ENCODE measurements at places on chromosomes 7 and 10.

- no peak for DNase-seq
Measured at GRCh38 chr10:89923661-89924060, 222.3 kb downstream of the KIF20B start.

DNA sequence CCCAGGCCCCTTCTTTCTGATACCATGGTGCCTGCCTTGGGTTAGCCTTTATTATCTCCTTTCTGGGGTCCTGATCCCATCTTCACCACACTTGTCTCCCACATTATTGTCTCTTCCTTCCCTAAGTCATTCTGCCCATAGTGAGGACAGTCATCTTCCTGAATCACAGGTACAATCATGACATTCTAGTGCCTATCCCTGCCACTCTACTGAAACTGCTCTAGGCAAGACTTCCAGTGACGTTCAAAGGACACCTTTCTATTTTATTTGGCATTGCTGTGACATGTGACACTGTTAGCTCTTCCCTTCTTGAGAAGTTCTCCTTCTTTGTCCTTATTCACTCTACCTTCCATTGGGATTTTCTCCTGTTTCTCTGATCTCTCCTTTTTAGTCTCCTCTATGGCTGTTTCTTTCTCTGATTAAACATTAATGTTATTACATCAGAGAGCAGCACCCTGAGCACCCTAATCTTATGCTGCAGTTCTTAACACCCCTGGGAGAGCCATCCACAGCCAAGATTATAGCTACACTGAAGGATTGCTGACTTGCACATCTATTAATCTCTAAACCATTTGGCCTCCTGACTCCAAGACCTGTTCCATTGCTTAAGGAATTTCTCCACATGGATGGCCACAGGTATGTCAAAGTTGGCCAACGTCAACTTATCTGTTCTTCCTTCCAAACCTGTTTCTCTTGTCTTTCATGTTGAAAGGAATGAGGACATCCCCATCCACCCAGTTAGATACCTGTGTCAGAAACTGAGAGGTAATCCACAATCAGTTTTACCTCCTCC lies 10.9 kb downstream of the MACC1 start:
- DNase-seq, result no peak

DNA sequence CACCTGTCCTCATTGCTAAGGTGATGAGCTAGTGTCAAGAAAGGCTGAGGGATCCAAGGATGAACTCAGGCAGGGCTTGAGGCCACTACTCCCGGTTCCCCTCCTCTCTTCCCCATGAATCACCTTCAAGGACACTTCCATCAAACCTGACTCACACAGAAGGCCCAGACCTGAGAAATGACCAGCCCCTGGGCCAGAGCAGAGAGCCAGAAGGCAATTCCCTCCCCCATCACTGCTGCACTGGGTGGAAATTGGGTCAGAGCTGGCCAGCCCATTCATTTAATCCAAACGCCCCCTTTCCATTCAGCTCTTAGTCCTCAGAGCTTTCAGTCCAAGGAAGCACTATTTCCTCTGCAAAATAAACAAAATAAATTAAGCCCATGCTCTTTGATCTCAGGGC lies 182.0 kb downstream of the KCNMA1 start:
- DNase-seq, result no peak

- DNase-seq, result no peak
Measured at GRCh38 chr7:6020371-6021286, 10.5 kb upstream of the ANKRD61 start.

- DNase-seq, result no peak
Measured at GRCh38 chr10:71134732-71135211, 77.6 kb upstream of the UNC5B start.

- DNase-seq, result no peak
Measured at GRCh38 chr10:76990561-76990960, 647.0 kb downstream of the KCNMA1 start.

DNA sequence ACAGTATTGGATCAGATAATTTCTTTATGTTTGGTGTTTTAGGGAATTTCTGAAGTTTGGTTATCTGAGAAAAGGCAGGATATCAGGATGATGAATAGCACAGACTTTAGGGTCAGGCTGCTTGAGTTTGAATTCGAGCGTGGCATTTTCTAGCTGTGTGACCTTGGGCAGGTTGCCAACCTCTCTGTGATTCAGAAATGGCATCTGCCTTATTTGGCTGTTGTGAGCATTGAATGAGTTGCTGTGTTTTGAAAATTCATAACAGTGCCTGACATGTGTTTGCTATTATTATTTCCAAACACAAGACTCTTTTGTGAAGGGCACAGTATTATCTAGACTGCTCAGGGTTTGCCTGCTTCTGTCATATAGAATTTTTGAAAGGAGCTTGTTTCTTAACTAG lies 66.9 kb downstream of the NXPH1 start:
- no peak for DNase-seq

DNA sequence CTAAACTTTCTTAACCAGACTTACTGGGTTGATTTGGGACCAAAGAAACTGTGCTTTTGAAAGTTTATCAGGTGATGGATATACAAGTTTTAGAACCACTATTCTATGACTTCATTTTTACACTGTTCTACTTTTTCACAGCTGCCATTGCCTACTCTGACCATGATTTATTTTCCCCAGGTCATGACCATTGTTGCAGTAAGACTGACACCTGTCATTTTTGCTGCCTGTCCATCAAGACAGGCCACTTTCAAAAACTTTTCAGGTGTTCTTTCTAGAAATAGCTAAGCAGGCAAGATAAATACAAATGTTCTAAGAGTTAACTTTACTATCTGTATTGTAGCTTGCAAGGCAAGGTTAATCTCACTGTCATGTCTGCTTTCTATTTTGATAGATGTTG lies 147.9 kb upstream of the SEMA3C start:
- DNase-seq, result no peak

DNA sequence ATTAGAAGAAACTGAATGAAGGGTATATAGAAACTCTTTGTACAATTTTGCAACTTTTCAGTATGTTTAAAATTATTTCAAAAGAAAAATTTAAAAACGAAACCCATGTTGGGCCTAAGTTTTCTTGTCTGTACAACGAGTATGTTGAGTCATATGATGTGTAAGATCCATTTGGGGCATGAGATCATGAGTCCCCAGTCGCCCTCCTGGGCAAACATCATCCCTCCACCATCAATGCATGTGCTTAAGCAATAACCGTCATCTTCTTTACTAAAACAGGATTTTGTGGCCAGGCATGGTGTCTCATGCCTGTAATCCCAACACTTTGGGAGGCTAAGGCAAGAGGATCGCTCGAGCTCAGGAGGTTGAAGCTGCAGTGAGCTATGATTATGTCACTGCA lies 54.2 kb upstream of the CDCA7L start:
- DNase-seq, result no peak

DNA sequence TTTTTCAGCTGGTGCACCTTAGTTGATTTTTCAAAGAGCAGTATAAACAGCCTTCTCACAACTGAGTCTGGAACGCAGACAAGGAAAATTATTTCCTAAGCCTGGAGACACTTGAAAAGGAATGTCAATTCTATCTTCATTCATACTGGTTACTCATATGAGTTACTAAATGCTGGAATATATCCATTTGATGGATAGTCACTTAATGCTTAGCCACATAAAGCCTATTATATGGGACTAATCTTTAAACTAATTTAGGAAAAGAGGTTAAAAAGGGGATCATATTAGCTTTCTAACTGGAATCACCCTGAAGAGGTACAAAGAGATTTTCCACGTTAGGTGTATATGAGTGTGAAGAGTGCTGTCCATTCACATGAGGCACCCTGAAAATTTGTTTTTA lies 1.7 kb upstream of the HOXA4 start:
- no peak for DNase-seq

GRCh38 chr10:23171232-23171876 lies 20.8 kb upstream of the PTF1A start:
- peak; percentile 60 for DNase-seq

GRCh38 chr7:41188163-41189130 lies 514.4 kb downstream of the INHBA start:
- DNase-seq, result peak; percentile 56

- peak; percentile 6 for DNase-seq
Measured at GRCh38 chr7:129343099-129343700, 91.0 kb upstream of the STRIP2 start.

DNA sequence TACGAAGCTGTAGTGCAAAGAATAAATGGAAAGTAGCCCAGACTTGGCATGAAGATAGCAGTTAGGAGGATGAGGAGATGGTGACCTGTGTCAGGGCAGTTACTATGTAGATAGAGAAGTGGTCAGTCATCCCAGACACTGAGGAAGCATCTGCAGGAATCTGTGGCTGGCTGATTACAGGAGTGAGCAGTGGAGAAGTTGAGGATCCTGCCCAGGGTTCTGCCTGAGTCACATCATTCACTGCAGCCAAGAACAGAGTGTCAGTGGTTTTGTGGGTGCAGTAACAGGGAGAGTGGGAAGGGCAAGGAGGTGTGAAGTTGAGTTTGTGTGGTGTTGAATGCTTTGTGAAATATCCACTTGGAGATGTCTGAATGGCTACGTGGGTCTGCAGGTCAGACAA lies 676.4 kb upstream of the NRP1 start:
- no peak for DNase-seq

- DNase-seq, result peak; percentile 31
Measured at GRCh38 chr7:92835851-92836488, 403 bp downstream of the CDK6 start.

DNA sequence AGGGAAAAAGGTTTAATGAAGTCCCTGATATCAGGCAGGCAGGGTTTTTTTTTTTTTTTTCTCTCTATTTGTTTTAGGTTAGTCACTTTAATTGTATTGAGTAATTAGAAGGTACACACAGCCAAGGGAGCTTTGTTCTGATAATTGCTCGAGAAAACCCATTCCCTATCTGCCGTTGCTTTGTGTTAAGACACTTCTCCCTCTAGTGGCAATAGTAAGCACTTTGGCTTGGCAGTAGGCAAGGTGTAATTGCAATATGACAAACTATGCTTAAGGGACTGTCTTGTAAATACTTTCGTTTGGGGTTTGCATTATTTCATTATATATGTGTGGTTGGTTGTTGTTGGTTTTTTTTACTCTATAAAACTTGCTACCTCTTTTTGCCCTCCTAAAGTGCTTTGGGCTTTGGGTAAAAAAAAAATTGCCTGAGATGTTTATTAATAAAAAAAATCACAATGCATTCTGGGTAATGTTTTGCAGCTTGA lies 113.4 kb downstream of the BTRC start:
- peak; percentile 48 for DNase-seq

- no peak for DNase-seq
Measured at GRCh38 chr10:93115661-93116383, 42.1 kb downstream of the CYP26A1 start.

DNA sequence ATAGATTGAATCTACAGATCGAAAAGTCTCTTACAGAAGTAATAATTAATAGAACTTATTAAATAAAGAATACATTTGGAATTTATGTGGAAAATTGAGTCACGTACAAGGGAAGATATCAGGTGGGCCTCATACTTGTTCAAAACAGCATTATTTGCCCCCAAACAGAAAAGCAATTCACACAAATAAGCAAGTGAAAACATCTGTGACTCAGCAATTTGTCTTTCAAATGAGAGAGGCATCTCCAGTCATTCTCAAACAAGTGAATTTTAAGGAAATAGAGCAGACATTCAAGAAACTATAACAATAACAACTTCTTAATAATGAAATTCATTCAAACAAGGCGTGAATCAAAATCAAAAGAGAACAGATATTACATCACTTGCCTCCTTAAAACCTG lies 50.1 kb downstream of the SEMA3A start:
- DNase-seq, result no peak

DNA sequence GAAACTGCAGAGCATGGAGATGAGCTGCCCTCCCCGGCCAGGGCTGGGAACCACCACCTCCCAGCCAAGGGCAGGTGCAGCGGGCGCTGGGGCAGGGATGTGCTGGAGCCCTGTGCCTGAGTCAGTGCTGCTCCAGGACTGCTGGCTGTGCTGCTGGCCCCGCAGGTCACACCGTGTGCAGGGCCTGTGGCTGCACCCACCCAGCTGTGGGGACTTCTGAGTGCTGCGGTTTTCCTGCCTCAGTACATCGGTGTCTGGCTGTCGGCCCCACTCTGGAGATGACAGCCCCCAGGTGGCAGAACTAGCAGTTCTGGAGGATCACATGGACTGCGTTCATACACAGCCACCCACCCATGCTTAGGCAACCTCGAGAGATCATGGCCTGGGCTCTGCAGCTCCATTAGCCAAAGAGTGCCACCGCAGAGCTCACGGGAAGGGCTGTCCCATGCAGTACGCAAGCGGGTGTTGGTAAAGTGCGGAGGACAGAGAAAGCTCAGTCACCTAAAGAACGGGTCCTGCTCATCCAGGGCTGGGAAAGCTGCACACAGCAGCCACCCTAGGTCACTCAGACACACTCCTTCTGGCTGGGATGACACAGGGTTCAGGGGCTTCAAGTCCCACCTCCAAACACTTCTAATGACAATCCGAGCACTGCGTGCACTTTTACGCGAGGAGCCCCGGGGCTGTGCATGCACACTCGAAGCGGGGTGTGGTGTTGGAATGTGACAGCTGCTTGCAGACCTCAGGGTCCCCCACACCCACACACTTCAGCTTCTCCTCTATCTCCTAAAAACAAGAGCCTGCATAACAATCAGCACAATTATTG lies 198.1 kb upstream of the PPP2R2D start:
- DNase-seq, result no peak

DNA sequence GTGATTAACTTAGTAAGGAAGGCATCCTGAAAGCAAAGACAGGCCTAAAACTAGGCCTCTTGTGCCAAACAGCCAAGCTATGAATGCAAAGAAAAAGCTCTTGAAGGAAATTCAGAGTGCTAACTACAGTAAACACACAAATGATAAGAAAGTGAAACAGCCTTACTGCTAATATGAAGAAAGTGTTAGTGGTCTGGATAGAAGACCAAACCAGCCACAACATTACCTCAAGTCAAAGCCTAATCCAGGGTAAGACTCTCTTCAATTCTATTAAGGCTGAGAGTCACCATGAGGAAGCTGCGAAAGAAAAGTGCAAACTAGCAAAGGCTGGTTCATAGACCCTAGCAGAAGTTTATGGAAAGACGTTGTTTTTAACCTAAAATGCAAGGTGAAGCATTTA lies 66.0 kb downstream of the IPMK start:
- DNase-seq, result no peak

GRCh38 chr10:126398924-126399323 lies 10.6 kb upstream of the ADAM12 start:
- DNase-seq, result no peak

DNA sequence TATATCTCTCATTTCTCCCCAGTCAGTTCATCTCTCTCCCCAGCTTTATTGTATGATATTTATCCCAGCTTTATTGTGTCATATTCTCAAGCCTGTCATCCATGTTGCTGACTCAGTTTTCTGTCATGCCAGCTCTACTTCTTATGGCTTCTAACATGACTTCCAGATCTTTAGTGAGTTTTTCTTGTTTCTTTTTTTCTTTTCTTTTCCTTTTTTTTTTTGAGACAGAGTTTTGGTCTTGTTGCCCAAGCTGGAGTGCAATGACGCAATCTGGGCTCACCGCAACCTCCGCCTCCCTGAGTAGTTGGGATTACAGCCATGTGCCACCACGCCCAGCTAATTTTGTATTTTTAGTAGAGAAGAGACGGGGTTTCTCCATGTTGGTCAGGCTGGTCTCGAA lies 28.7 kb upstream of the CALU start:
- no peak for DNase-seq

- DNase-seq, result no peak
Measured at GRCh38 chr10:74047304-74047703, 49.4 kb downstream of the VCL start.

- DNase-seq, result no peak
Measured at GRCh38 chr10:9515922-9516321, 1461.4 kb downstream of the GATA3 start.

GRCh38 chr10:124346831-124347230 lies 71.9 kb downstream of the OAT start:
- no peak for DNase-seq

Measured in right renal pelvis (tissue), 4 donors.